Upper lobe of right lung (tissue), 1 donor: ENCODE measurements at places on chromosomes 1 and 21.

DNA sequence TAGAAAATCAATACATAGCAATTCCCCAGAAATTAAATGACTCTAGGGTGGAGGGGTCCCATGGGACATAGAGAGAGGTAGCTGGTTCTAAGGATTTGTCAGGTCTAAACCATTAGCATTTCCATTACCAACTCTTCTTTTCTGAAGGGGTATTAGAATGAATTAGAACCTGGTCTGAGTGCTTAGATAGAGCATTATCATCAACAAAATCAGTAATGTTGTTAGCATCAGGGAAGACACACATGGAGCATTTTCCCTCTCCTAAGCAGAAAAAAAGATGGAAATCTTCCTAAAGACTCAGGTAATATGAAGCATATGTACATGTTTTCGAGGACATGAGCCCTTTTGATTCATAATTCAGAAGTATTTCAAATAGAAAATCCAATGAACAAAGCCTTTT, 984.4 kb upstream of the NCAM2 start:
- DNase-seq = no peak

- DNase-seq = no peak
These were observed 23.7 kb downstream of the HLX start for GRCh38 chr1:220902916-220903315.

GRCh38 chr1:221141606-221142285, 262.5 kb downstream of the HLX start:
- DNase-seq = no peak

DNA sequence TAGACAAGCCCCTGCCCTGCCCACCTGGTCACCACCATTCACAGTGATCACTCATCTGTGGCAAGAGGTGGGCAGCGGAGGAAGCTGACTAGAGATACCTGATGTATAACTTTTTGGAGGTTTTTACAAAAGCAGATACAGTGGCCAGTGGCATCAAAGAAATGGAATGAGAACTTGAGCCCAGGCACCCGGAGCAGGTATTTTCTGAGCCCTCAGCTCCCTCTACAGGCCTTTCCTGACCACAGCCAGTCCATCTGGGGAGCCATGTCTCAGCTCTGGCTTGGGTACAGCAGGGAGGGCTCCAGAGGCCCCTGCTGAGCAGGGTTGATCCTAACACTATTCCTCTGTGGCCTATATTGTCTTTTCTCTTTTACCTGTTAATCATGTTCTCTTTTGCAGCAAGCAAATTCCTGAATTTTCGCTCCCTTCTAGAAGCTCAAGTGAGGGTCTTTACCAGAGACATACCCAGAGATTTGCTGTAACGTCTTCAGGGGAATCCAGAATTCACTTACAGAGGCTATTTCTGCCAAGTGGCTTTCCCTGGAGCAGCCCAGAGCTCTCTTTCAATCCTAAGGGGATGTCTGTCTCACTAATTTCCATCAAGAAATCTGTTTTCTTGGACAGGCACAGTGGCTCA, 27.3 kb downstream of the GPR157 start:
- no peak for DNase-seq

DNA sequence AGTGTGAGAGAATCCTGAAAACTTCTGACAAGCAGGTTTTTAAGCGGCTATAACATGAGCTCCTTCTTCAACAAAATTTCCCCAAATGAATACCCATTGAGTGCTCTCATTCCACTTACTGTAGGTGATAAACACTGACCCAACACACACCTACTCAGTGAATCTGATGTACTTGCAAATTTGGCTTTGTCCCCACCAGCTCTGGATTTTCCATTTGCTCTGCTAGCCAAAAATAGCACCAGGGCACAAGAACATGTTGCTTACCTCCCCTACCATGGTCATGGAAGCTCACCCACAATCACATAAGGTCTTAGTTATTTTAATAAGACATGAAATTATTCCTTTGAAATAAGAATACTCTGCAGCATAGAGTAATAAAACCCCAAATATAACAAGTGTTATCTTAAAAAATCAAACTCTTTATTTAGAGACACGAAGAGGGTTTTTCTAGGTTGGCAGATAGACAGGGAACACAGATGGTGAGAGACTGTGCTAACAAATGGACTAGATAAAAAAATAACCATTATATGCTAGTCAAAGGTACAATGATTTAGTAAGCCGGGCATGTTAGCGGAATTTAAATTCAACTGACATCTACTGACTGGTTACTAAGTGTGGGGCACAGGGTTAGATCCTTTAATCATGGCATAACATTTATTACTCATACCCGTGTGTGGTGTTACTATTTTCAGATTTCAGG, 291.9 kb downstream of the KCNH1 start:
- DNase-seq = no peak
